ENCODE measurements at places on chromosomes 5 and 9. TPM values are rescaled to one million over a fixed set of nuclear protein-coding genes. Genes with fewer than 3 reads are reported as not detected.

The LCN1 gene
- total RNA-seq: not detected

The ITGA2 gene
- total RNA-seq: 35.8 TPM

The RAI14 gene
- 145 TPM for total RNA-seq

The TLX3 gene
- not detected for total RNA-seq

The BARHL1 gene
- total RNA-seq: not detected

The ARHGEF28 gene
- 77.5 TPM for total RNA-seq

DNA sequence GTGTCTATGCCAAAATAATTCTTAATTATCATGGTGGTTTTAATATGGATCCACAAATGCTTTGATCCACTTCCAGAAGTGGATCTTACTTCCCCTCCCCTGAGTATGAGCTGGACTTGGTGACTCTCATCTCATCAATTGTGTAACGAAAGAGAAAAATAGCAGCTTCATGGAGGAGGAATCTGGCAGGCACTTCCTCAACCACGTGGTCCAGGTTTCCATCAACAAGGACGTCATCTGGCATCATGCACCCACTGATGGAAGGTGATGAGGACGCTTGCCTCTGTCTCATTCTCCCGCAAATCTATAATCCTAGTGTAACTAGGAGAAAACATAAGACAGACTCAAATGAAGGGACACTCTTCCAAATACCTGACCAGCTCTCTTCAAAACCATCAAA lies 54.6 kb upstream of the S1PR3 start:
- DNase-seq: no peak
- H3K4me3 ChIP-seq: no peak overlapping the region
- H3K36me3 ChIP-seq: no peaks in the 10 kb centered on the region
- peaks cover 47% of the 10 kb centered on the region for H3K4me1 ChIP-seq
- H3K27ac ChIP-seq: no peak overlapping the region
- H3K27me3 ChIP-seq: no peaks in the 10 kb centered on the region

- peaks cover 8% of the 10 kb centered on the region for H3K4me1 ChIP-seq
- no peak overlapping the region for H3K27ac ChIP-seq
- H3K27me3 ChIP-seq: no peaks in the 10 kb centered on the region
- DNase-seq: no peak
- no peaks in the 10 kb centered on the region for H3K36me3 ChIP-seq
- H3K4me3 ChIP-seq: no peak overlapping the region
These were observed 29.6 kb upstream of the XPA start for GRCh38 chr9:97726716-97727115.

DNA sequence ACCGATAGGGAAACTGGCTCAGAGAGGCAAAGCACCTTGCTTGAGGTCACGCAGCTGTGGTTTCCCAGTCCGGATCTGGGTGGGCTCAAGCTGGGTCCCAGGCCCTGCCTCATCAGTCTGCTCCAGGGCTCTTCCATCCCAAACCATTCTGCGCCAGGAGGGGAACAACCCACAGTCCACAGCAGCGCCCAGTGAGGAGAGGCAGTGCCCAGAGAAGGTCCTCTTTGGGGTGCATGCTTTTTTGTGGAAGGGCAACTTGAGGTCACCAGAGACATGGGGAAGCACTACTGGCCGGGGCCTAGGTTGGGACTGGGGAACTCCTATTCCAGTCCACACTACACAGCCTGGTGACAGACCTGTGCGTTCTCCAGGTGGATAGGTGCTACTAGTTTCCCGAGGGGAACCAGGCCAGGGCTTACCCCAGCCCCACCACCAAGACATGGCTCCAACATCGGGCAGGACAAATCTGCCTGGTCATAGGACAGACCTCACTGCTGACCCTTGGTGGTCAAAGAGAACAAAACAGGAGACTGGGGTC lies 62.5 kb upstream of the RNF130 start:
- H3K36me3 ChIP-seq: no peaks in the 10 kb centered on the region
- no peak for DNase-seq
- H3K27me3 ChIP-seq: peaks cover 4% of the 10 kb centered on the region
- H3K4me3 ChIP-seq: no peak overlapping the region
- peaks cover 14% of the 10 kb centered on the region for H3K4me1 ChIP-seq

DNA sequence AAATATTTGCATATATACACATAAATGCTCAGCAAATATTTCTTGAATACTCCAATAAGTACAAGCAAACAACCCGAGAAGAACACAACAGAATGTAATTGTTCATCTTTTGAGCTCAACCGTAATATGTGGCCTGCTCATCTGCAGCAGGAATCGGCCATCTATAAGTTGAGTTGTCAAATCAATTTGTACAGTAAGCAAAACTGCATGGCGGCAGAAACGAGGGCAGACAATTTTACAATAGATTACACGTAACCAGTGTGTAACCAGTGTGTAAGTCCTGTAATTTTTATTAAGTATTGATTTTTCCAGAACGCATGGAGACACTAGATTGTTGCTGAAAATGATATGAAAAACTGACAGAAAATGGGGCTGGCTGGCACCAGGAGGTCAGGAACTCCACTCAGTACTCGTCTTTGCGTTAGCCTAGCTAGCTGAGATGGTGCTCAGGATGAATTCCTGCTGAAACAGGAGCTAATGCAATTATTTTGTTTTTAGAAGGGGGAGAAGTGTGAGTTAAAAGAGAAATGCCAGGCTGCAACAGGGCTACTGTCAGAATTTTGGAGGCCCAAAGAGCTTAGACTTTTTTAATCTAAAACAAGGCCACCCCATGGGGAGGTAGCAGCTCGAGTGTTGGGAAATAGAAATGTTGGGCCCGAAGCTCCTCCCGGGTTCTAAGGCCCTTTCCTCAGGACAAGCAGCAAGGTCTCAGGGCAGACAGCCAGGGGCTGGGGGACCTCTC lies 682 bp downstream of the DHX29 start:
- H3K36me3 ChIP-seq: no peaks in the 10 kb centered on the region
- DNase-seq: no peak
- peak overlapping the region; percentile 85 for H3K27ac ChIP-seq
- H3K27me3 ChIP-seq: no peaks in the 10 kb centered on the region

GRCh38 chr9:95055851-95056551 lies 261.5 kb downstream of the FANCC start:
- no peak for DNase-seq
- H3K4me1 ChIP-seq: 0 out of 2 replicates have a peak, but pooled peaks cover 6% of the 10 kb centered on the region
- peaks cover 39% of the 10 kb centered on the region for H3K36me3 ChIP-seq
- H3K4me3 ChIP-seq: no peak overlapping the region

DNA sequence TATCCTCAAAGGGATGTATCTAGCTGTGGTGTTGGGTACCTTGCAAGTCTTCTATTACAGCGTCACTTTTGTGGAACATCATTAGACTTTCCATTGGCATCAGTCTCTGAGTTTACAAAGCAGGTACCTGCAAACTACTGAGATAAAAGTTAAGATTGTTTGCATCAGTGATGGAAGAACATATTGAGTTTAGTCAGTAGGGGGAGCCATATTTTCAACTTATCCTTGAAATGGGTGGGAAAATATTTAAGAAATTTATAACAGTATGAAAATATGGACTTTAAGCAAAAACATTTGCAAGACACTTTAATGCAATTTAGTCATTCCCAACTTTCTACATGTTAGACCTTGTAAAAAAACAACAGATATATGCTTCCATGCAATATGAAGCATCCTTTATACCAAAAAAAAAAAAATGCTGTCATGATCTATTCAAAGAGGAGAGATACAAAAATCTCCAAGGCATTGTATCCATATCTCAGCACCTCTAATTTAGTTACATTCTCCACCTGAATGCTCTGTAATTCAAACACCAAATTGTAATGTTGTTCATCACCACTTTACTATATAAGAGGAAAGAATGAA lies 98.6 kb upstream of the ADAMTS19 start:
- no peaks in the 10 kb centered on the region for H3K36me3 ChIP-seq
- H3K4me3 ChIP-seq: no peak overlapping the region
- no peaks in the 10 kb centered on the region for H3K27me3 ChIP-seq

- no peaks in the 10 kb centered on the region for H3K36me3 ChIP-seq
- H3K27me3 ChIP-seq: no peaks in the 10 kb centered on the region
- DNase-seq: no peak
- no peak overlapping the region for H3K27ac ChIP-seq
- H3K4me3 ChIP-seq: no peak overlapping the region
- no peaks in the 10 kb centered on the region for H3K4me1 ChIP-seq
These were observed 147.1 kb downstream of the ENTREP1 start for GRCh38 chr9:69472101-69472620.

DNA sequence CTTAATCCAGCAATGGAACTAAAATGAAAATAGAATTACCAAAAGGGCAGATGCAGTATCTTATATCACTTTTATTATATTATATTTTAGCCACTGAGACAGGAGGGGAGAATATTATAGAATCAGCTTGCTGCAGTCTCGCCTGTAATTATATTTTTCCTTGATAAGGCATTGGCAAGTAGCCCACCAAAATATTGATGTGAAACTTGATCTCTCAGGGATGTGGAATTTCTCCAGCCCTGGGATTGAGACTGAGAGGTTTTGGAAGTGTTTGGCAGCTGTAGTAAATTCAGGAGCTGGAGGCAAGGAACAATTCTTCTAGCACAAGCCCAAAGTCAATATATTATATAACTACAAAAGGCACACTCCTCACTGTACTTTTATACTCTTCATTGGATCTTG lies 142.1 kb upstream of the ADAMTSL1 start:
- no peak for DNase-seq
- no peak overlapping the region for H3K4me3 ChIP-seq
- no peak overlapping the region for H3K27ac ChIP-seq
- H3K4me1 ChIP-seq: no peaks in the 10 kb centered on the region
- H3K36me3 ChIP-seq: no peaks in the 10 kb centered on the region
- H3K27me3 ChIP-seq: no peaks in the 10 kb centered on the region

DNA sequence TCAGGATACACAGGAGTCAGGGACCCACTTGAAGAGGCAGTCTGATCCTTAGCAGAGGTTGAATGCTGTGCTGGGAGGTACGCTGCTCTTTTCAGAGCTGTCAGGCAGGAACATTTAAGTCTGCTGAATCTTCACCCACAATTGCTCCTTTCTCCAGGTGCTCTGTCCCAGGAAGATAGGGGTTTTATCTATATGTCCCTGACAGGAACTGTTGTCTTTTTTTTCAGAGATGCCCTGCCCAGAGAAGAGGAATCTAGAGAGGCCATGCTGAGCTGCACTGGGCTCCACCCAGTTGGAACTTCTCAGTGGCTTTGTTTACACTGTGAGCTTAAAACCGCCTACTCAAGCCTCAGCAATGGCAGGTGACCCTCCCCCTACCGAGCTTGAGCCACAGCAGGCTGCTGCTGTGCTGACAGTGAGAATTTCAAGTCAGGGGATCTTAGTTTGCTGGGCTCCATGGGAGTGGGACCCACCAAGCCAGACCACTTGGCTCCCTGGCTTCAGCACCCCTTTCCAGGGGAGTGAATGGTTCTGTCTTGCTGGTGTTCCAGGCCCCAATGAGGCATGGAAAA lies 169.0 kb downstream of the FBXL17 start:
- H3K4me1 ChIP-seq: no peaks in the 10 kb centered on the region
- H3K36me3 ChIP-seq: no peaks in the 10 kb centered on the region
- H3K4me3 ChIP-seq: no peak overlapping the region

DNA sequence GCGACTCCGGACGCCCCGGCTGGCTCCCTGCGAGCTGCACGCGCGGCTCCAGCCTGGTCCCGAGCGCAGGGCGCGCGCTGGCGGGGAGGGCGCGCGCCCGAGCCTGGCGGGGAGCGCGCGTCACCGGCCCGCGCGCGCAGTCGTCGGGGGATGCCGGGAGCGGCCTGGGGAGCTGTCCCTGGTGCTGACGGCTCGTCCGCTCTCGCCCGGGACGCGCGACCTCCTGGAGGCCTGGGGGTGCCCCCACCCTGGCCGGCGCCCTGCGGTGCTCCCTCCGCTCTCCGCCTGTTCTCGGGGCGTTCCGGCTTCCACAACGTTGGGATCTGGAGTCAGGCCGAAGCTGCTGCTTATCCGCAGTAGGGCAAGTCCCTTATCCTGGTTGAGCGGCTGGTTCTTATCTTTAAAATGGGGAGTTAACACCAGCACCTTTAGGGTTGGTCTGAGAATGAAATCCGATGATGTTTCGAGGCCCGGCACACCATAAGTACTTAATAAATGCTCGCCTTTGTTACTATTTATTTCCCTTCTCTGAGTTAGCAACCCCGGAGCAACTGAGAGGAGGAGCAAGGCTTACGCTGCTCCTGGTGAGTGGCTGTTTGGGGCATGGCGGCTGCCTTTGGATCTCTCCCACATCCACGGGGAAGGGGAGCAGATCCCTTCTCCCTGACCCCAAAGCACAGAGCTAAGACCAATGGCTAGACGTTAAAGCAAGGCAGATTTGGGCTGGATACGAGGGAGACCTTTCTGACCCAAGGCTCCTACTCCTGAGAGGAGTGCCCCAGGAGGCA lies at the start of gene FAM163B:
Gene FAM163B, minus strand, starts transcription at position 79 of the 788 bp plus-strand sequence. CDS start 29,166 bp downstream, outside the sequence.
- DNase-seq: no peak
- H3K36me3 ChIP-seq: no peaks in the 10 kb centered on the region
- no peak within 1 kb of the TSS for H3K4me3 ChIP-seq
- H3K27me3 ChIP-seq: peaks cover 94% of the 10 kb centered on the region
- no peaks in the 10 kb centered on the region for H3K4me1 ChIP-seq
- H3K27ac ChIP-seq: no peak within 1 kb of the TSS

GRCh38 chr5:153572411-153573145 lies 82.1 kb downstream of the GRIA1 start:
- no peak overlapping the region for H3K27ac ChIP-seq
- no peaks in the 10 kb centered on the region for H3K27me3 ChIP-seq
- DNase-seq: no peak

- no peaks in the 10 kb centered on the region for H3K27me3 ChIP-seq
- no peaks in the 10 kb centered on the region for H3K36me3 ChIP-seq
- H3K4me1 ChIP-seq: peaks cover 47% of the 10 kb centered on the region
- H3K4me3 ChIP-seq: no peak overlapping the region
These were observed 18.7 kb upstream of the RHOBTB3 start for GRCh38 chr5:95712347-95712958.

GRCh38 chr9:93820667-93821306 lies 134.4 kb downstream of the BARX1 start:
- DNase-seq: no peak
- no peaks in the 10 kb centered on the region for H3K36me3 ChIP-seq
- H3K27me3 ChIP-seq: peaks cover 67% of the 10 kb centered on the region
- no peaks in the 10 kb centered on the region for H3K4me1 ChIP-seq
- H3K27ac ChIP-seq: no peak overlapping the region
- H3K4me3 ChIP-seq: no peak overlapping the region

Data from PC-9 (cell line).